ENCODE measurements at places on chromosomes 6 and 20.

DNA sequence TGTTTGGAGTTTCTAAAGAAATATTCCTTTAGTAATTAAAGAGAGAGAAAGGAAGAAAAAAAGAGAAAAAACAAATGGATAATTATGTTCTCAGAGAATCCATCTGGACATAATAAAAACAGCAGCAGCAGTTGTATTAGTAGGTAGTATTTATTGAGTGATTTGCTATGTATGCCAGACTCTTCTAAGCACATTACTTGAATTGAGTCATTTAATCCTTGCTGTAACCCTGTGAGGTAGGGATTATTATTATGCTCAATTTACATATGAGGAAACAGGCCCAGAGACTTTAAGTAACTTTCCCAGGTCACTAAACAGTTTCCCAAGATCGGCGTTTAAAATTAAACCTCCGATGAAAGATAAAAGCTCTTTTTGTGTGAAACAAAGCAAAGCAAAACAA lies 238.8 kb downstream of the TSHZ2 start:
- DNase-seq: no peak

- no peak for DNase-seq
Observed at GRCh38 chr6:108321253-108321747, 26.4 kb downstream of the AFG1L start.

- no peak for DNase-seq
Observed at GRCh38 chr6:43271103-43271815, 26.8 kb upstream of the SLC22A7 start.

DNA sequence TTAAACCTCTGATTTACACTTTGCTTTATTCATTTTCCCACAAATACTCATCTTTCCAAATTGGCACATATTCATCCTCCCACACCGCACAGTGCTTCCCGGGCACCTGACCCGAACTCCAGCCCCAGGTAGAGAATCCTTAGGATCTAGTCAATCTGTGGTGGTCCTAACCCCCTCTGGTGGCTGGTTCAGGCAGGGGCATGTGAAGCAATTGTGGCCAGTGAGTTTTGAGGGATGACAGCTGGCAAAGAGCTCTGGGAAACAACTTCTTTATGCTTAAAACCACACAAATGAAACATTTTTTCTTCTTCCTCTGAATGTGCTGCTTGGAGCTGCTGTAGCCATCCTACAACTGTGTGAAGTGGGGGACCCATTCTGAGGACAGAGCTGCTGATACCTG lies 54.7 kb downstream of the ELOVL5 start:
- DNase-seq: no peak

DNA sequence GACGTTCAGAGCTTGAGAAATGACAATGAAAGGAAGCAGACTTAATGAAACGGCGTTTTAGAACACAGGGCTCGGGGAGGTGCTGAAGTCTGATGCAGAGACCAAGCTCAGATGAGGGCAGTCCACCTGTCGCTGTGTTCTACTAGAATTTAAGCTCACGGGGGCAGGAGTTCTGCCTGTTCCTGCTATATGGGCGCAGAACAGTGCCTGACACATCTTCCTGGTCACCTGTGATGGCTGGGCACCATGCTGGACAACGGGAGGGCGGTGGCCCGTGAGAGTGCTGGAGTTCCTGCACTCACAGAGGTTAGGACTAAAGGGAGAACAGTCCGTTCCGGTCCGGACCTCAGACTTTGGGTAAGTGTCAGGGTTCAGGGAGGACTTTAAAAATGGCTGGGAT lies 130.6 kb downstream of the ERMARD start:
- DNase-seq: no peak

- peak; percentile 29 for DNase-seq
Observed at GRCh38 chr6:53066077-53066417, 843 bp downstream of the FBXO9 start.

DNA sequence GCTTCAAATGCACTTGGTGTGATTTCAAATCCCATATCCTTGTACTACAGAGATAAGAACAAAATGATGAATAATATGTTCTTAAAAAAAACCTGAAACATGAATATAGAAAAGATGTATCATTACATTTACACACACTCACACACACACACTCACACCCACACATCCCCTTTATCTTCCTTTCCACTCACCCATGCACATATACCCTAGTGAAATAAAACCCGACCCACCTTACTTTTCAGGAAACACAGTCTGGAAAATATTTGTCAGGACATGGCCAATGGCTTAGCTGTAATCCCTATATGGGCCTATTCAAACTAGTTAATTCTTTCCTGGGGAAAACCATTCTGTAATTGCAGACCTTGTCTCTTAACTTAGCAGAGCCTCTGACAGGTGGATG lies 60.8 kb upstream of the EDN1 start:
- no peak for DNase-seq

DNA sequence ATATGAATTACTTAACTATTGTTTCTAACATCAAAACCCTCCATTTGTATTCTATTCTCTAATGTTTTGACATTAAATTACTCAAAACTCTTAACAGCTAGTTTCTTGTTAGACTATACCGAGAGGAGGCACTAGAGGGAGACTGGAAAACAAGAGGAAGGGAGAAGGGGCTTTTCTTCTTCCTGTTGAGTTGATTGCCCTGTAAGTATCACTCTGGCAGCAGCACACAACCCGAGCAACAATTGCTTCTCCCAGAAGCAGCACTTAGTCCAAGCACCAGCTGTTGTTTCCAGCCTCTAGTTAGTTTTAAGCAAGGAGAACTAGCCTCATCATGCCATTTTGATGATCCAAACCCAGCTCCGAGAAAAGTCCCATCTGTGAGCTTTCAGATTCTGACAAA lies 603.8 kb downstream of the PRKN start:
- no peak for DNase-seq

- DNase-seq: no peak
Observed at GRCh38 chr6:14792118-14792955, 453.5 kb upstream of the JARID2 start.

GRCh38 chr6:121609281-121609680 lies 173.8 kb downstream of the GJA1 start:
- no peak for DNase-seq

DNA sequence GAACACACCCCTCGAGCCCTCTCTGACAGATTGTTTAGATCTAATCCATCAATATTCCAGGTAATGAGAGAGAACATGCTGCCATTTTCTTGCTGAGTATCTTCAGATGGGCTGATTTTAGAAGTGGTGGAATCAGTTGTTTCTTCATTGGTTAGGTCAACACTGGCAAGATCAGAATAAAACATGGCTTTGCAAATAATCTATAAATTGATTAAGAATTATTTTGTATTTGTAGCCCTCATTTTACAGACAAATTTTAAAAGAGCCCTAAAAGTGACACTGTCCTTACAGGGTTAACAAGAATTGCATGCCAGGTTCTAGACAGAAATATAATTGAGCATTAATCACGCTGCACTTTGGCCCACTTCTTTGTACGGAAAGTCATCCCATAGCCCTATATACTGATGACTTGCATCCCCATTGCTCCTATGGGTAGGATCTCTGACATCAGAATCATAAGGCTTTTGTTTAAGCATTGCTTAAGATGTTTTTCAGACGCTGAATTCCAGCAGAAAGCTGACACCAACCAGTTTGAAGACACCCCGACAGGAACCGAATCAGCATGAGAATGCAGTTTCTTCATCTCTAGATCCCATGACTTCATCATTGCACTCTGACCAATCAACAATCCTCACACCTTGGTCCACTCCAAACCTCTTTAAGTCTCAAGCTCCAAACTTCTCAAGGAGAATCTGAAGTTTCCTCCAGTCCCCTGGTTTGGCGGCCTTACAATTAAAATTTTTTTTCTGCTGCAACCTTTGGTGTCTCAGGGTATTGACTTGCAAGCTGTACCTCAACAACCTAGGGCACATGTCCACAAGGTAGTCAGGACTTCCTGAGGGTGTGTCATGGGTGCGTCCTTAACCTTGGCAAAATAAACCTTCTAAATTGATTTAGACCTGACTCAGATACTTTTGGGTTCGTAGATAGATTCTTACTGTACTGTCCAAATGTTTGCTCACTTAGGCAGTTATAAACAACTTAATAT lies 7.8 kb downstream of the TDP2 start:
- DNase-seq: no peak

GRCh38 chr20:40704828-40705227 lies 15.8 kb upstream of the MAFB start:
- no peak for DNase-seq

- no peak for DNase-seq
Observed at GRCh38 chr20:61516346-61517208, 264.5 kb downstream of the CDH4 start.

DNA sequence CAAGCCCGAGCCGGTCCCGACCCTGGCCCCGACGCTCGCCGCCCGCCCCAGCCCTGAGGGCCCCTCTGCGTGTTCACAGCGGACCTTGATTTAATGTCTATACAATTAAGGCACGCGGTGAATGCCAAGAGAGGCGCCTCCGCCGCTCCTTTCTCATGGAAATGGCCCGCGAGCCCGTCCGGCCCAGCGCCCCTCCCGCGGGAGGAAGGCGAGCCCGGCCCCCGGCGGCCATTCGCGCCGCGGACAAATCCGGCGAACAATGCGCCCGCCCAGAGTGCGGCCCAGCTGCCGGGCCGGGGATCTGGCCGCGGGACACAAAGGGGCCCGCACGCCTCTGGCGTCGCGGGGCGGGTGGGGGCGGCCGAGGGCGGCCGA lies 37.5 kb downstream of the YTHDF1 start:
- DNase-seq: no peak

DNA sequence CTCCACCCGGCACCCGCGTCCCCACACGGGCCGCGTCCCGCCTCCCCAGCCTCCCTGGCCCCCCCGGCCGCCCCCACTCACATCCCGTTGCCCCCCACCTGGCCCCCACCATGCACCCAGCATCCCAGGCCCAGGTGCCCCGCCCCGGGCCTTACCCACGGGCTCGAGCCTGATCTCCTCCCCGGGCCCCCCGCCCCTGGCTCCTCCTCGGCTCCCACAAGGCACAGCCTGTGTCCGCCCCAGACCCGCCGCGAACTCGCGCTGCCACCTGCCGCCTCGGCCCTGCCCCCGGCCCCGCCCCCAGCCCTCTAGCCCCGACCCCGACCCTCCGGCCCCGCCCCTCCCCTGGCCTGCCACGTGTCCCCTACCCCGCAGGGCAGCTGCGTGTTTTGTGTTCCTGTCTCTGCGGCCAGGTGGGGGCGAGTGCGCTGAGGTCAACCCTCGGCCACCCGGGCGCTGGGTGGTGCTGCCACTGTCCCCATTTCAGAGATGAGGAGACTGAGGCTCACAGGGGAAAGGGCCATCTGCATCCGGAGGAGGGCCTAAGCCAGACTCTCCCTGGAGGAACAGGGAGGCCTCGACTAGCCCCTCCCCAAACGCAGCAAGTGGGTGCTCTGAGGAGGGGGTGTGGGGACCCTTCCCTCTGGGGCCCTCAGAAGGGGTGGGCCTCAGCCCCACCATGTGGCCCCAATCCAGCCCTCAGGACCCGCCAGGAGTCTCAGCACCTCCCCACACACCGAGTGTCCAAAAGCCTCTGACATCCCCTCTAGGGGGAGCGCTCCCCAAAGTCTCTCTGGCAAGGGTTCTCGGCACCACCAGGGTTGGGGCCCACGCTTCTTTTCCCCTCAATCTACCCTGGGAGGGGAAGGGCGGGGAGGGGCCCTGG lies 99.8 kb downstream of the TAF4 start:
- no peak for DNase-seq

GRCh38 chr20:35598476-35598875 lies 17.2 kb upstream of the SPAG4 start:
- DNase-seq: no peak

DNA sequence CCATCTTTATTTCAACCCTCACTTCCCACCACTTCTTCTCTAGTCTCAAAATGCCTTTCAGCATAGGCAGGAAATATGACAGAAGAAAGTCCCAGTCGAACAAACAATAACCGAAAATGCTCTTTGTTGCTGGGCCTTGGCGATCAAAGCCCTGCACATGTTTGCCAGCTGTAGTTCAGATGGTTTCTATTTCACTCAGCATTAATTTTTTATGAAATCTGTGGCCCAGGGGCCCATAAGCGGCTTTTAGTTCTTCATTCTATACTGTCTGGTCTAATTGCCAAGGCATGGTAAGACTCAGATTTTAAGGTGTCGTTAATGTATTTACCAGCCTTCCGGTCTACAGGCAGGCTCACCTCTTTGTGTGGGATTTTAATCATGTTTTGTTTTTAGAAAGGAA lies 10.9 kb upstream of the F13A1 start:
- DNase-seq: no peak

GRCh38 chr6:52876056-52876787 lies 33.3 kb downstream of the GSTA3 start:
- no peak for DNase-seq

DNA sequence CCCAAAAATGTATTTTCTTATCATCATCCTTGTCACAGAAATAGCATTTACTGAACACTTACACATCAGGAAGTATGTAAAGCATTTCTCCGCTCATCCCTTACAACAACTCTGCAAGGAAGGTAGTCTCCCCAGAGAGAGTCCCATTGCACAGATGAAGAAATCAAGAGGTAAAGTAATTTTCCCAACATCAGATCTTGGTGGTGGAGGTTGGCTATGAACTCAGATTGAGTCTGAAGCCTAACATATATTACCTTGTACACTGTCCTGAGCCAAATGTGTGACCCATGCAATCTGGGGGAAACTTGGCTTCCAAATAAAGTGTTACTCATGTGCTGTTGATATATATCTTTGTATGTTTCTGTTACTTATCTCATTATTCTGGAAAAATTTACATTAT lies 31.4 kb downstream of the MAN1A1 start:
- no peak for DNase-seq

- peak; percentile 67 for DNase-seq
Observed at GRCh38 chr6:31908791-31909190, 6.9 kb upstream of the ZBTB12 start.

- peak; percentile 94 for DNase-seq
Observed at GRCh38 chr6:127971945-127972391, 71.1 kb upstream of the THEMIS start.

GRCh38 chr6:3176562-3177355 lies 19.4 kb upstream of the TUBB2A start:
- DNase-seq: peak; percentile 64

DNA sequence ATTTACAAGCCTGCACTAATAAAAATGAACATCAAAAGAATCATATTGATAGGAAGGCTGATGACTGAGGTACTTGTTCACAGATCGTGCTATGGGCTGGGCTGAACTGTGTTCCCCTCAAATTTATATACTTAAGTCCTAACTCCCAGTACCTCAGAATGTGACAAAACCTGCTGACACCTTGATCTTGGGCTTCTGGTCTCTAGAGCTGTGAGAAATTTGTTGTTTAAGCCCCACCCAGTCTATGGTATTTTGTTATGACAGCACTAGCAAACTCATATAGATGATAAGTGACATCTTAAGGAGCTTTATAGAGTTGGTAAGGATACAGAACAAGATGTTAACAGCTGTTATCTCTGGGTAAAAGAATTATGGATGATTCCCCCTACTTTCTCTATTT lies 13.8 kb downstream of the UBE2V1 start:
- no peak for DNase-seq

DNA sequence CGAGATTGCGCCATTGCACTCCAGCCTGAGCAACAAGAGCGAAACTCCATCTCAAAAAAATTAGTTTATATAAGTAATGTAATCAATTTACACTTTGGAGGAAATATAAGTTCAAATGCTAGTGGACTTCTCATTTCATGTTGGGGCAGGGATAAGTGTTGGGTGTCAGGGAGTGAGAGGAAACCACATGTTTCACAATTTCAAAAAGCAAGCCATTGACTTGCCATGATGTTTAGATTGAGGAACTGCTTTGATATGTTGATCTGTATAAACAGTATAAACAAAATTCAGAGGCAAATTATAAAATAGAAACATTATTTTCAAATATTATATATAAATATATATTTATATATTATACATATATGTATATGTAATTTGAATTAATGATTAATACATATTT lies 42.7 kb downstream of the FILIP1 start:
- DNase-seq: no peak

GRCh38 chr6:134063966-134064445 lies 11.6 kb upstream of the SLC2A12 start:
- peak; percentile 60 for DNase-seq

Measured in activated CD4-positive, alpha-beta T cell treated with anti-CD3 and anti-CD28 coated beads, Interleukin-2, amount 50 U/mL, for 16 hours (primary cell).